H9 (cell line): ENCODE measurements at places on chromosomes 3 and 15.

- DNase-seq, result no peak
Measured at GRCh38 chr3:72855001-72855400, 6.8 kb upstream of the SHQ1 start.

- DNase-seq, result no peak
Measured at GRCh38 chr3:6657591-6657990, 203.3 kb upstream of the GRM7 start.

GRCh38 chr3:53192608-53193007, 31.6 kb downstream of the PRKCD start:
- no peak for DNase-seq

GRCh38 chr3:49668414-49668797, 5.7 kb upstream of the APEH start:
- no peak for DNase-seq

- no peak for DNase-seq
Measured at GRCh38 chr3:171354049-171354705, 106.0 kb downstream of the TNIK start.

DNA sequence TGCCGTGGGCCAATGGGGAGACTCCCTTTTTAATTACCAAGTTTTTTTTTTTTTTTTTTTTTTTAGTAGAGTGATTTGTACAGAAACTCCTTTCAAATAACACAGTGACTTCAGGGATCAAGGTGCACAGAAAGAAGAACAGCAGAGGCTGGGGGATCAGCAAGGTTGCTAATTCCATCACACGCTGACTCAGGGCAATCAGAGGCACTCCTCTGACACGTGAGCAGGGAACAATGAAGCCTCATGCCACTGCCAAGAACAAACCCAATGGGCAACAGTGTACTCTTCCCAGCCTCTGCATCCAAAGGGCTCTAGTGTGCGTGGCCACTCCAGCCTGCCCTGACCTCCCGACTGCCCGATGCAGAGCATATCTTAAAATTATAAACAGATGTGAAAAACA, 186.7 kb upstream of the WNT5A start:
- no peak for DNase-seq
